ENCODE measurements at places on chromosomes 11 and 22.
A peak's percentile ranks its signal among the peaks of the same experiment; 100 is the strongest.

- no peak for DNase-seq
Observed at GRCh38 chr11:2448661-2449547, 4.1 kb downstream of the KCNQ1 start.

DNA sequence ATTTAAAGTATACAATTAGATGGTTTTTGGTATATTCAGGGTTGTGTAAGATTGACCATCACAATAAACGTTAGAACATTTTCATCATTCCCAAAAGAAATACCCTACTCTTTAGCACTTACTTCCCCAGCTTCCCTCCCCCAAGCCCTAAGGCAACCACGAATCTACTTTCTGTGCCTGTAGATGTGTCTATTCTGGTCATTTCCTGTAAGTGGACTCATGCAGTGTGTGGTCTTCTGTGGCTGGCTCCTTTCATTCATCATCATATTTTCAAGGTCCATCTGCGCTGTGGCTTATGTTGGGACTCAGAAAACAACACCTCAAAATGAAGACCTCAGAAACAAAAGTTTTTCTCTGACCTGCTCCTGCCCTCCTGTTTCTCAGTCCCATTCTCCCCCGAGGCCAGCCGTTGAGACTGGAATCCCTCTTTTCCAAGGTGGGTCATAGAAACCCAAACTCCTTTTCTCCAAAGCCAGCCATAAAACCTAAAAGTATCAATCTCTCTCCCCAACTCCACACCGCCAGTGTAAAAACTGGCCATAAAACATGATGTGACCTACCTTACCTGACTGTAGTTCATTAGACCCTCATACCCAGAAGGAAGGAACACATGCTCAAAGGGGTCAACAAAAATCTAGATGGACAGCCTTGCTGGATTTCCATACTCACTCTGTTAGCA lies 12.9 kb upstream of the TMPRSS13 start:
- DNase-seq: no peak

- no peak for DNase-seq
Observed at GRCh38 chr22:27420817-27421361, 380.7 kb downstream of the MN1 start.

GRCh38 chr11:99422581-99423427 lies 402.1 kb downstream of the CNTN5 start:
- no peak for DNase-seq

DNA sequence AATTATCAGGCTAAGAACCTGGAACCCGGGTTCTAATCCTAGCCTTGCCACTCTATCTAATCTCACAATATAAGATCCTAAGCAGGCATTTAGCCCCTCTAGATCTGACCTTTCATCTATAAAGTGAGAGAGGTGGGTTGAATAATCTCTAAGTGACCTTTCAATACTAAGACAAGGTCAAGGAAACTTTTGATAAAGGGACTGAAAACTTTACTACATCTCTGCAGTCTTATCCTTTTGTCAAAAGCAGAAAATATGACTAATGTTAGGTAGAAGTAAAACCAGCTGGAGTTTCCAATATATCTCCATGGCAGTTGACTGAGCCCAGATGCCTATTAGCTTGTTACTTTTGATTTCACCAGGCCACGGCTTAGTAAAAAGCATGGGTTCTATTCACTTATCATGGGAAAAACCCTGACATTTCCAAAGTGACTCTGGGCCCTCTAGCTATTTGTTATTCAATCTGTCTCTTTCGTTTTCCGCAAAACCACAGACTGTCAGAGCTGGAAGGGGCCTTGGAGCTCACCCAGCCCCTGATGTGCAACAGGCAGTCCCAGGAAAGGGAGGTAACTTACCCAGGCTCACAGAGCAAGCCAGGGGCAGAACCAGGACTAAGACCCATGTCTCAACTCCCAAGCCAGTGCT lies 75.8 kb downstream of the RAB30 start:
- DNase-seq: no peak

DNA sequence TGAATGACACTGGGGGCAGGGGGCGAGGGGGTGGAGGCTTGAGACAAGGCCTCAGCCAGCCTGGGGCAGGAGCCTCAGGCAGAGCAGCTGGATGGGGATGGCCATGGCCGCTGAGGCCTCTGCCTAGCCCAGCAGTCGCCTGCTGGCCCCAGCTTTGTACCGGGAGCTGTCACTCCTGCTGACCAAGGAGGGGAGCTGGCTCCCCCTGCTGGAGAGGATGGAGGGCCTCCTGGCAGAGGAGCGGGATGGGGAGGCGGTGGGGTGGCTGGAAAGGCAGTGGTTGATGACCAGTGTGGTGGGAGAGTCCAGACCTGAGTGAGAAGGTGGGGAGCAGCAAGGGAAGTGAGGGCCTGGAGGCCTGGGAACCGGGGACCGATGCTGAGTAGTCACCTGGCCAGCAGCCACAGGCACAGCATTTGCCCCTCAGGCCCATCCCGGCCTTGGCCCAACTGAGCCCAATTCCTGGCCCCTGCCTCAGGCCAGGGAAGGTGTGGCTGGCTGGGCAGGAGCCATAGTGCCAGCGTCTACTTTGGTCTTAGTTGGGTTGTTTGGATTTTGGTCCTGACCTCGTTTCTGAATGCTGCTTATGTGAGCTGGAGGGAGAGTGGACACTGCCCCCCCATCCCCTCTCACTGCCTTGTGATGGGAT lies 6.0 kb upstream of the SUSD2 start:
- peak; percentile 42 for DNase-seq

GRCh38 chr11:115630214-115630613 lies 126.0 kb upstream of the CADM1 start:
- no peak for DNase-seq

DNA sequence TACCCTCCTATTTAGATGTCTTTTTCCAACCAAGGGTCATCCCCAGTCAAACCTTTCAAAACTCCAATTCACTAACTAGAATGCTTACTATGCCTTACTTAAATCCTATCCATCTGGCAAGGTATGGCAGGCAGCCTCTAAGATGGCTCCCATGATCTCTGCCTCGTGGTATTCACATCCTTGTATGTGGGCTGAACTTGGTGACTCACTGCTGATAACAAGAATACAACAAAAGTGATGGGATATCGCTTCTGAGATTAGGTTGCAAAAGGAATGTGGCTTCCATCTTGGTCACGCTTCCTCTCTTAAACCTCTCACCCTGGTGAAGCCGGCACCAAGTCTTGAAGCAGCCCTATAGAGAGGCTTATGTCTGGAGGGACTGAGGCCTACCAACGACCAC lies 29.6 kb upstream of the UPB1 start:
- DNase-seq: no peak

GRCh38 chr22:24925586-24926427 lies 20.7 kb downstream of the LHFPL7 start:
- DNase-seq: no peak

- DNase-seq: peak; percentile 45
Observed at GRCh38 chr22:50270666-50271394, 650 bp upstream of the MAPK11 start.

GRCh38 chr11:72441752-72442207 lies 7.4 kb upstream of the CLPB start:
- no peak for DNase-seq

- no peak for DNase-seq
Observed at GRCh38 chr11:134876226-134876625, 464.2 kb upstream of the B3GAT1 start.

- no peak for DNase-seq
Observed at GRCh38 chr22:39130892-39131855, 21.3 kb downstream of the CBX7 start.

DNA sequence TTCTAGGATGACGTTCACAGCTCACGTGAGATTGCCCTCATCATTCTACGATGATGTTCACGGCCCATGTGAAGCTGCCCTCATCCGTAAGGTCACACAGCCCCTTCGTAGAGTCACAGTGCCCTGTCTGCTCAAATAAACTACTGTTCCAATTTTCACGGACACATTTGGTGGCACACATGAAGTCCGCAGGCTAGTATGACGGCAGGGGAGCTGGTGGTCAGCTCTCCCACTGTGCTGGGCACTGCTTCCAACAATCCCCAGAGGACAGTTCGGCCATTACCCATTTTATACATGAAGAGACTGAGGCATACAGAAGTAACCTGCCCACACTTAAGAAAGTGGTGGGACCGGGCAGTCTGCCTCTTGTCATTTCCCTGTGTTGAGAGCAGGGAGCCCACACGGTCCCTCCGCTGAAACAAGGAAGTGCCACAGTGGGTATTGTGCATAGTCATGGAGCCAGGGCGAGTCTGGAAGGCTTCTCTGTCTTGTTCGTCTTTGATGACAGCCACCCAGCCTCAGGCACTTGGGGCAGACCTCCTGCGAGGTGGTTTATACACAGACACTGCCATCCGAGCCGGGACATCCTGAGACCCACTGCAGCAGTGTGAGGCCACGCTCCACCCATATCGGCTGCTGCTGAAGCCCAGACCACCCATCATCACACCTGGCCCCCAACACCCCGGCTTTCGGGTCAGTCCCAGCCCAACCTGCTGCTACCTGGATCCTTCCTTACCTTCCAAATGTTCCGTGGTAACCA lies 114.3 kb downstream of the PHF21B start:
- no peak for DNase-seq

DNA sequence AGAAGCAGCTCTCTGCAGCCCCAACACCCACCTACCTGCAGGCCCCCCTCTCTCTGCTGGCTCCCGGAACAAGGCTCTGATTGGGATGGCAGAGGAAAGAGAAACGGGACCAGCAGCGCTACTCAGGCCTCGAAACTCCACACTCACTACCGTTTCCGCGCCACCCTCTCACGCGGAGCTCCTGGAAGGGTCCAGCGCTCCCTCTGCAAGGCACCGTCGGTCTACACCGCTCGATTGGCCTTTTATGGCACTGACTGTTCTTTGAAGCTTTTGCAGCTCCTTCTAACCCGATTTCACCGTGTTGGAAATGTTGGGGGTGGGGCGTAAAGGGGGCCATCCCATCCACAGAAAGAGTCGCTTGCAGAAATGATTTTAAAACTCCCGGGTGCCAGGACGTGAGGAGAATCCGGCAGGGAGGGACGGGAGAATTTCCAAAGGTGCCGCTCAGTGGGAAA lies 323 bp upstream of the PANX1 start:
- no peak for DNase-seq

- no peak for DNase-seq
Observed at GRCh38 chr11:64570341-64570740, 20.7 kb upstream of the SLC22A12 start.

- no peak for DNase-seq
Observed at GRCh38 chr11:15309296-15309695, 194.6 kb downstream of the INSC start.

DNA sequence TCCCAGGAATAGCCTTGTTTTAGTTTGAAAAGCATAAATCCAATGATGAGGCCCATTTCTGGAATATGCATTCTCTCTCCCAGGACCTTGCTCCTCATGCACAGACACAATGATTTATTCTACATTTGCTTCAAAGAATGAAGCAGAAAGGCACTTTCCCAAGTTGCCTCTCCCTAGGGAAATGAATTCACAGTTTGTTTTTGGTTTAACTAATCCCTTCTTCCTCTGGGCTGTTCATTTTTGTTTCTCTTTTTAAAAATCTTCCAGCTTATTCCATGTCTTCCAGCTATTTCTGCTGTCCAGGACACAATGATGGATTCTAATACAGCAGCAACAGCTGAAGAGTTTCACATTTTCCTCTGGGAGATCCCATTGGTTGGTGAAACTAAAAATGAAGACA lies 1529.2 kb upstream of the TENM4 start:
- no peak for DNase-seq

DNA sequence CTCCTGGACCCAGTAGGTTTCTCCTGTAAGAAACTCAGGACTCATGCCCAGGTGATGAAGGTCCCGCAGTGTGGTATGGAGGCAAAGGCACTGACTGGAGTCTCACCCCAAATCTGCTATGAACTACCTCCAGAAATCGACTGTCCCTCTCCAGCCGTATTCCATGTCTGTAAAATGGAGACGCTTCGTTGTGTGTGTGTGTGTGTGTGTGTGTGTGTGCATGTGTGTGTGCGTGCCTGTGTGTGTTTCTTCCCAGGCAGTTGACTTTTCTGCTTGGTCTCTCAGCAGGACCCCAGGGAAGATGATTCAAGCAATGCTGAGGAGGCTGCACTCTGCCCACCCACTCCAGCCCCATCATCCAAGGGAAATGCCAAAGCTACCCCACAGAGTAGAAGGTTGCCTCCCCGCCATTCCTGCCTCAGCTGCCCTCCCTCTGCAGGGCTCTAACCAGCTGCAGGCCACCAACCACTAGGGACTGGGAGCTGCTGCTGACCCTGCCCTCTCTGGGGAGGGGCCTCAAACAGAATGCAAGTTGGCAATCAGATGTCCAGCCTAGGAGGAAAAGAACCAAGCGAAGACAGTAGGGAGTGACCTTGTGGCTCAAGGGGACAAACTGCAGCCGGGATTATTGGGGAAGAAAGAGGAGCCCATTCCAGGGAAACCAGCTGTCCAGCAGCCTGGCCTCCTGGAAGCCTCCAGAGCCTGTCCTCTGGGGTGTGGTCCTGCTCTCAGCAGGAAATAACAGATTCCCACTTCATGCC lies 56.2 kb downstream of the SLC22A12 start:
- DNase-seq: no peak

DNA sequence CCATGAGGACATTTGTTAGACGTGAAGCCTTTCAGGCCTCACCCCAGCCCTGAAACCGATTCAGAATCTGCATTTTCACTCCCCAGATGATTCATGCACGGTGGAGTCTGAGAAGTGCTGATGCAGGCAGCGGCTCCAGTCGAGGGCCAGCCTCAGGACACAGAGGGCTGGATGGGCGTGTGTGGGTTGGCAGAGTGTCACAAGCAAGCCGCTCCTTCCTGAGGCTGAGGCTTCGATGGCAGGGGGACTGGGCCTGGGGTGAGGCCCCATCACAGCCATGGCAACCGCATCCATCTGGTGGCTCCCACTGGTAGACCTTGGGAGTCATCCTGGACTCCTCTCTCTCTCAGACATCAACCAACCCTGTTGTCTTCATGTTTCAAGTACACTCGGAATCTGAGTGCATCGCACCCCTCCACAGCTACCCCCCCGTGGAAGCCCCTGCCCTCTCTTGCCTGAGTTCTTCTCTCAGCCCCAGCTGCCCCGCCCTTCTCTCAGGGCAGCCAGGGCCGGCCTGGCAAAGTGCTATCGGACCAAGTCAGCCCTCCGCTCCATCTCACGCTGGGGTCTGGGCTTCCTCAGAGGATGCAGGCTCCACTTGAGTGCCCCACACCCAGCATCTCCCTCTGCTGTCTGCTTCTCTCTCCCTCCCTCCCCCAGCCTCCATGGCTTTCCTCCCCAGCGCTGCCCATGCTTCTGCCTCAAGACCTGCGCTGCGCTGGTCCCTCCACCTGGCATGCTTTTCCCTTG lies 10.6 kb downstream of the KCNC1 start:
- DNase-seq: no peak

GRCh38 chr11:2681408-2682145 lies 18.2 kb downstream of the KCNQ1OT1 start:
- no peak for DNase-seq

GRCh38 chr11:409008-409599 lies 5.7 kb downstream of the SIGIRR start:
- DNase-seq: no peak
